Brain microvascular endothelial cell (primary cell): ENCODE measurements at places on chromosomes 11 and 22.

DNA sequence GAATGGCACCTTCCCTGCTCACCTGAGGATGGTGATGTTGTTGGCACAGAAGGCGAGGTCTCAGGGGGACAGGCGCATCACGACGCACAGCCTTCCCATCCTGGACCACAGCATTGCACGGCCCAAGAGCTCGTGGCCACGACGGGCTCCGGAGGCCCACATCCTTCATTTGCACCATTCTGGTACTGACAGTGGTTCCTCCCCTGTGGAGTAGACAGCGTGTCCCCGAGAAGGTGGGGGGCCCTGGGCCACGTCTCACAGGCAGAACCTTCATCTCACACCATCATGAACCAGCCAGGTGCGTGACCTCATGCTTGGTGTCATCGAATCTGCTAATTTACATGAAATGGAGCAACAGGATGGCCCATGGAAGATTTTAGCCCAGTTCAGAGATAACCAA, 180.0 kb downstream of the CTTN start:
- no peak for DNase-seq

- DNase-seq, result no peak
Observed at GRCh38 chr11:122750049-122750448, 88.3 kb upstream of the CRTAM start.

- DNase-seq, result no peak
Observed at GRCh38 chr11:1866226-1866625, 13.3 kb downstream of the LSP1 start.

DNA sequence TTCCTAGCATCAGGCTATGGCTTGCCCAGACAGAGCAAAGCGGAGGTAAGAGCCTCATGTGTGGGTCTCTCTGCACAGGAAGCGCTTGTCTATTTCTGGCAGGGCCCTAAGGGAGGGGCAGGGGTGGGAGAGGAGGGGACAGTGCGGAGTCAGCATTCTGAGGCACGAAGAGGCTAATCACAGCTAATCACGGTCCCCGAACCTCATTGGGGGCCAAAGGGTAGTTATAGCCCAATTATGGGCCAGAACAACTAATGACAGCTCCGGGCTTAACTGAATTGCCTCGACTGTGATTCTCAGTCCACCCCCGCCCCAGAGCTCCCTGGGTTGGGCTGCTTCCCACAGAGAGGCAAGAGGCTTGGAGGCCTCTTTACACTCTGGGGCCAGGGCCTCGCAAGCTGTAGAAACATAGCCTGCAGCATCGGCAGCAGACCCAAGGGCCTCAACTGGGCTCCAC, 72.7 kb upstream of the PRDM11 start:
- no peak for DNase-seq

DNA sequence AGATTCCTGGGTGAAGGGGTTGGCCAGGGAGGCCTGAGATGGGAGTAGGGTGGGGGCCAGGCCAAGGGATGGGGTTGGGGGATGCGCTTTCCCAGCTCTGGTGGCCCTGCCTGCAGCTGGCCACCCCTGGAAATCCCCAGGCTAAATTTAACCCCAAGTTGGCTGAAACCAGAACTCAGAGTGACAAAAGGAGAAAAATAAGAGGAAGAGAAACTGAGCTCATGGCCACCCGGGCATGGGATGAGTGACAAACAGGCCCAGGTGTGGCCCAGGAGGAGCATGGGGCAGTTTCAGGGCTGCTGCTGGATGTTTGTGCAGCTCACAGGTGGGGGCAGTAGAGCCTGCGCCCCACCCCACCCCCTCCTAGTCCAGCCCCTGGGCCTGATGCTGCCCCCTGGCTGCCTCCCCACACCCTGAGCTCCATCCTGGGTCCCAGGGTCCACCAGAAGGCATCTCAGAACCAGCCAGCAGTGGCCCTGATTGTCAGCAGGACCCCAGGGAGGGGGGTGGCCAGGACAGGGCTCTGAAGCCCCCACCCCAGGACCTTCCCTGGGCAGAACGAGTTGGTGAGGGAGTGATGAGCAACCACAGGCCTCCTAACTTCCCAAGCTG, 48.0 kb downstream of the IGLL5 start:
- DNase-seq, result no peak

DNA sequence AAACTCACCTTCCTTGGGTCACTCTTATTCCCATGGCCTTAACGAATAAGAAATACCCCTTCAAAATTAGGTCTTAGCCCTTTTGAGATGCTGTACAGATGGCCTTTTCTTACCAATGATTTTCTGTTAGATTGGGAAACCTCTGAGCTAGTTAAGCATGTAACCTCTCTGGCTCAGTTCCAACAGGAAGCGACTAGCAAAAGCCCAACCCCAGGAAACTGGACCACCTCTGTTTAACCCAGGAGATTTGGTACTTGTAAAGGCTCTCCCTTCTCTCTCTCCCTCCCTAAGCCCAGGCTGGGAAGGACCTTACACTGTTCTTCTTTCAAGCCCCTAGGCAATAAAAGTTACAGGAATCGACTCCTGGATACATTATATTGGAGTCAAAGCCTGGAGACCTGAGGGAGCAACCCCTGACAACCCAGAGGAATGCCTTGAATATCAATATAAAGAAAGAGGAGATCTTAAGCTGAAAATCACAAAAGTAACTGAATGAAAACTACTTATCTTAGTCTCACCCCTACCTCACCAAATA, 11.7 kb downstream of the APIP start:
- DNase-seq, result no peak

DNA sequence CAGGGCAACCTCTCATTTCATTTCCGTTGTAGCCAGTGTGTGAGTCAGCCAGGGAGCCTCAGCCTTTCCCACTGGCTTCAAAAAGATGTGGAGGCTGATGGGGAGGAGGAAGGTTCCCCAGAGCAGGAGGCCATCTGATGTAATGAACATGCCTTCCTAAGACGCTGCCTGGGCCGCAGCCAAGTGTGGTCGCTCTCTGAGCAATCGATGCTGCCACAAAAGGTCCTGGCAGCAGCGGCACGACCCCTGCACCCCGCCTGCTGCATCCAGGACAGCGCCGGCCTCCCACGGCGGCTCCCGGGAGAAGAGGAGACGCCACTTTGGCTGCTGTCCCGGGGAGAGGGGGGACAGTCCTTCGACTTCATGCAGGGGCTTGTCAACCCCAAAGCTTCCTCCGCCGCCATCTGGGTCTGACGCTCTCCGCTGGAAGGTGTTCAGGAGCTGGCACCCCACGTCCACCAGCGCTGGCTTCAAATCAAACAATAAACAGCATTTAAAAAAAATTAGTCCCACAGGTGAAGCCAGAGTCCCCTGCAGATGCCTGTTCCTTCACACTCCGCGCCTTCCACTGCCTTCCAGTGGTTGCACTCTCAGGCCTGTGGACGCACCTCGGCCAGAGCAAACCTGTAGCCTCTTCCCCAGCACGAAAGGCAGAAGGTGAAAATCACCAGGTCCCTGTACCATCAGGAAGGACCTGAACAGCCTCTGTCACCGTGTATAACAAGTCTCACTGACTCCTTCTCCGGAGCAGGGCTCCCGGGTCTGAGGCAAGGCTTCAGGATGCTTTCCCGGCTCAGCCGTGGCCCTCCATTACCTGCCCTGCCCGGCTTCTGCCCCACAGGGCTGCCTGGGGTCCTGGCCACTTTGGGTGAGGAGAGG, 930.7 kb downstream of the BRD1 start:
- DNase-seq, result no peak

DNA sequence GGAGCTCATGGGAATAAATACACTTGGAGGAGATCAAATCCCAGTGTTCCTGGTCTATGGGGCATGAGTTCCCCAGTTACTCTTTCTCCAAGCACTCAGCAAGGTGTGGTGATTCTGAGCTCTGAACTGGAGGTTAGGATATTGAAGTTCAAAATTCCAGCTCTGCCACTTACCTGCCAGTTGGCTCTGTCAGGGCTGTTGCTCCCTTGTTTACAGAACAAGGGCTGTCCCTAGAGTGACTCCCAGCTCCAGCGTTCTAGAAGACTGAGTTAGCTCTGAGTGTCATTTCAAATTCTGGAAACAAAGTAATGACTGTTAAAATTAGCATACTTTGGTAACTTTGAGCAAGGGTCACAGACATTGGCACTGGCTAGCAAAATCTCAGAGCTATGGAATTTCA, 69.7 kb upstream of the ZBED5 start:
- no peak for DNase-seq

GRCh38 chr11:43382614-43383013, 23.9 kb downstream of the TTC17 start:
- no peak for DNase-seq

DNA sequence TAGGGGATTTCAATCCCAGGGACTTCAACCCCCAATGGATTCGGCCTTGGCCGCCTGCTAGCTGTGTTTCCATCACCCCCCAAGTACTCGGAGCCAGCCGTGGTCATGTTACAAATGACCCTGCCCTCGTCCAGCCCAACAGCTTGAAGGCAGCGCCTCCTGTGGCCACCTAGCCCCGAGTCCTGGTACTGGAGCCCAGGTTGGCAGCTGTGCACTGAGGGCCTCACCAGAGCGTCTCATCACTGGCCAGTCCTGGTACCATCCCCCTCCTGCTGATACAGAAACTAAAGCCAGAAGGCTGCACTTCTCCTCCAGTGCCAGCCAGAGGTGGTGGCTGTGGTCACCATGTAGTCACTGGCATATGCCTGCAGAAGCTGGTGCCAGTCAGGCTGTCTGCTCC, 44.9 kb upstream of the FADD start:
- peak; percentile 6 for DNase-seq

DNA sequence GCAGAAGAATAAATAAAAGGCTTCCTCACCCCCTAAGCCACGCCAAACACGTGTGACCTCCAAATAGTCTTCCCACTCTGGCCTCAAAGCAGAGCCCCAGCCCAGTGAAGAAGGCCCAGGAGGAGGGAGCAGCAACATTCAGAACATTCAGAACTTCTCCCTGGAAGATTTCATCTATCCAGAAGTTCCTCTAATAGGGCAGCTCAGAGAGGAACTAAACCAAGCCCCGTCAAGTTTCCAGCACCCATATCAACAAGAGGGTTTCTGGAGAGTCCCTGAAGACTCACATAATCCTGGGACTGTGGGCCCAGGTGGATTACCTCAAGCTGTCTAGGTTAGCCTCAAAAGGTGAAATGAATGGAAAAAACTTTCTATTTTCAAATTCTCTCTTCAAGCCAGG, 39.4 kb downstream of the PC start:
- no peak for DNase-seq

DNA sequence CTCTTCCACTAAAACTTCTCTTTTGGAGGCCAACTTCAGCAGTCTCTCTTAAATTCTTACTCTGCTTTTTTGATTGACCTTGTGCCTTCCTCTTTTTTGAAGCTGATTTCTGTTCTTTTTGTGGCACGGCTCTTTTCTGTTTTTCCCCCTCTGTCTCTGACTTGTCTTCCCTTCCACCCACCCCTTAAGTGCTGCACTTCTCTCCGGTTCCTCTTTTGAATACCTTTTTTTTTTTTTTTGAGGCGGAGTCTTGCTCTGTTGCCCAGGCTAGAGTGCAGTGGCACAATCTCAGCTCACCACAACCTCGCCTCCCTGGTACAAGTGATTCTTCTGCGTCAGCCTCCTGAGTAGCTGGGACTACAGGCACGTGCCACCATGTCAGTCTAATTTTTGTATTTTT, 211.9 kb downstream of the BLID start:
- DNase-seq, result no peak

- no peak for DNase-seq
Observed at GRCh38 chr11:45267652-45268299, 18.4 kb downstream of the SYT13 start.

DNA sequence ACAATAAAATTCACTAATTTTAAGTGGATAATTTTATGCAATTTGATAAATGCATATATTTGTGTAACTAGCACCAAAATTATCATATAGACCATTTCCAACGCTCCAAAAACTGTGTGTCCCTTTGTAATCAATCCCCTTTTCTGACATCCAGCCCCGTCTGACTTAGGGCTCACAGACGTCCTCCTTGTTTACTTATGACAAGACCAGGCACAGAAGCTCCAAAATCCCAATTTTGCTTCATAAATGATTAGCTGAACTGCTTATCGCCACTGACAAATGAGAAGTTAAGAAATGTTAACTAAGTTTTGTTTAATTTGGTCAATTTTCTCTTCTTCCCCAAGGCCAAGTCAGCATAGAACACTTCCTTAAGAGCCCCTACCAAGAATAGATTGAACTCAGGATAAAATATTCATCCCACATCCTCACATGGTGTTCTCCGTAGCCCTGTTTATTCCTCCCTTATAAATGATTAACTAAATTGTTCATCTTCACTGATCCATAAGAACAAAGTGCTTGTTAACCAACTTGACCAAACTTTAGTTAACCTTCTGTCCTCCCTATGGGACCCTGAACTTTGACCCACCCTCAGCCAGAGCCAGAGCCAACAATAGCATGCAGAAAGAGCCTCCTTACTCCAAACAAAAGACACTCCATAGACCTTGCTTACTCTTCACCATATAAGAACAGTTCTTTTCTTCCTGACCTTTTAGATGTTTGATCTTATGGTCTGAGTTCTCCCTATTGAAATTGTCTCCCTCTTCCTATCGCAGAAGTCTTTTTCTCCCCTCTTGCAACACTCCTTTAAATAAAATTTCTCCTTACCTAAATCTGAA, 30.8 kb upstream of the GLYAT start:
- no peak for DNase-seq

GRCh38 chr11:15471895-15472799, 357.4 kb downstream of the INSC start:
- no peak for DNase-seq

DNA sequence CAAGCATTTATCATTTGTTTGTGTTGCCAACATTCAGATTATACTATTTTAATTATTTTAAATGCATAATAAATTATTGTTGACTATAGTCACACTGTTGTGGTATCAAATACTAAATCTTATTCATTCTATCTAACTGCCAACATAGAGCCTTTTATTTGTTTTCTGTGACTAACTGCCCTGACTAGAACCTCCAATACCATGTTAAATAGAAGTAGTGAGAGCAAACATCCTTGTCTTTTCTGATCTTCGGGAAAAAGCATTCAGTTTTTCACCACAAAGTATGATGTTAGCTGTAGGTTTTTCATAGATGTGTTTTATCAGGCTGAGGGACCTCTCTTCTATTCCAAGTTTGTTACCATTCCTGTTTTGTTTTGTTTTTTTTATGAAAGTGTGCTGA, 15.2 kb downstream of the TRIM34 start:
- no peak for DNase-seq

DNA sequence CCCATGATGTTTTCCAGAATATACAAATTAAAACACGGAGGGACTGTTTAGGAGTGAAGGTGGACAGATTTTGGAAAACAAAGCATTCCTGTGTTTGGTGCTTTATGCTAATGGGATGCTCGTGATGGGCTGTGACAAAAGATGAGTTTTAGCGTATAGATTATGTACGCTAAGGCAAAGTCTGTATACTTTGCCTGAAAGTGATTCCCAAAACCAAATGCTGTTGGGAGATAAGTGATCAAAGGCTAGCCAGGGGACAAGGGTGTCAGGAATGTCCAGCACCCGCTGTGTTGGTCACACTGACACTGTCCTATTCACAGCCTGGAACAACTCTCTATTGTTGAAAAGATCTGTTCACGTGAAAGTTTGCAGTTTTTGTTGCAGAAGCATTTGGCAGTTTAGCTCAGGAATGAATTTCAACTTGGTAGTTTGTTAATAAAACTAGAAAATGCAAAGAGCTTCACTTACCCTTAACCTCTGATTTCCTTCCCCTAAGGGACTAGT, 1.5 kb downstream of the JAM3 start:
- DNase-seq, result no peak
